ENCODE measurements at places on chromosomes 7 and 10. TPM values are rescaled to one million over a fixed set of nuclear protein-coding genes. Genes with fewer than 3 reads are reported as not detected.

- no peaks in the 10 kb centered on the region for H3K4me1 ChIP-seq
- H3K27me3 ChIP-seq: no peaks in the 10 kb centered on the region
- H3K4me3 ChIP-seq: no peak overlapping the region
- no peaks in the 10 kb centered on the region for H3K36me3 ChIP-seq
- no peak for DNase-seq
Observed at GRCh38 chr7:73448609-73449008, 15.0 kb downstream of the FZD9 start.

DNA sequence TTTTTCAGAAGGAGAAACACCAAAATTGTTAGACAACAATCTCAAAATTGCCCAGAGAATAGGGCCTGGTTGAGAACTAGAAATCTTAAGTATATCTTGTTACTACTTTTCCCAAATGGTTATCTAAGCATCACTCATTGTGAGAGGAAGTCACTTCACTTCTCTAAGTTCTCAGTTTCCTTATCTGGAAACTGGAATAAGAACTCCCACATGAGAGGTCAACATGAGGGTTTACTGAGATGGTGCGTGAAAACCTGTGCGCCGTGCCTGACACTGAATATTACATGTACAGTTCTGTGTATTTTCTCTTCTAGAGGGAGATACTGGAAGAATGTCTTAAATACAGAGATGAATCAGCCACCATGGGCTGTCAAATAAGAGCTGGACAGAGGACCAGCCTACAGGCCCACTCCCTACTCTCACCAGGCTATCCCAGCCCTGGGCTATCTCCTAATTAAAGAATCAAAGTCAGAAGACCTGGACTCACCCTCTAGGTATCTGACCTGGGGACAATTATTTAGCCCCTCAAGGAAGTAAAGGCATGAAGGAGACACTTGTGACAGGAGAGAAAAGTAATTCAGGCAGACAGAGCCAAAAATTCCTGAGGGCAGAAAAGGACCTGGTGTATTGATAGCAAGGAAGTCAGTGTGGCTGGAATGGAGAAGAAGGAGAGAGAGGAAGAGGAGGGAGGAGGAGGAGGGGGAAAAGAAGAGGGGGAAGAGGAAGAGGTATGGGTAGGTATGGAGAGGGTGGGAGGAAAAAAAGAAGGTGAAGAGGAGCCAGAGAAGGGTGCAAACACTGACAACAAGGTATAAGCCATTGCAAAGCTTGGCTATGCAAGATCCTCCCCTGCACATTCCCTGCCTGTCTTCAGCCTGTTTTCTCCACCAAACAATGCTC lies 44.9 kb downstream of the CCDC71L start:
- H3K4me1 ChIP-seq: no peaks in the 10 kb centered on the region
- no peak overlapping the region for H3K27ac ChIP-seq
- no peaks in the 10 kb centered on the region for H3K27me3 ChIP-seq
- no peaks in the 10 kb centered on the region for H3K36me3 ChIP-seq
- no peak overlapping the region for H3K4me3 ChIP-seq

- no peak overlapping the region for H3K4me3 ChIP-seq
- peak overlapping the region; percentile 45 for H3K27ac ChIP-seq
- no peaks in the 10 kb centered on the region for H3K36me3 ChIP-seq
- no peaks in the 10 kb centered on the region for H3K27me3 ChIP-seq
- DNase-seq: peak; percentile 43
Observed at GRCh38 chr10:103685880-103686669, 169.3 kb downstream of the SH3PXD2A start.

DNA sequence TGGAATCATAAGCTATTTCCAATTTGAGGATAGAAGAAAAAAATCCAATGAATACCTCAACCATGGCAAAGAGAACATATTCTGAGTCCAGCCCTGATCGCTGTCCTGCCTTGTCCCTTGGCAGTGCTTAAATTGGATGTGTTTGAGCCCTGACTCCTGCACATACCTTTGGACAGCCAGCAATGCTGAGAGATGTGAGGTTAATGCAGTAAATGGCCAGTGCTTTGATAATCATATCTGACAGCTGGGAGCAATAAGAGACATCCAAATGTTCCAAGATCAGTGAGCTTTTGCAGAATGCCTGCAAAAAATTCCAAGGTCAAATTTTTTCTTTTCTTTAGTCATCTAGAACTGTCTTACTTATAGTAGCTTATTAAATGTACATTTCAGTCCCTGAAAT lies 80.1 kb upstream of the LRRC17 start:
- no peaks in the 10 kb centered on the region for H3K27me3 ChIP-seq
- no peaks in the 10 kb centered on the region for H3K4me1 ChIP-seq
- H3K36me3 ChIP-seq: no peaks in the 10 kb centered on the region
- H3K27ac ChIP-seq: no peak overlapping the region
- DNase-seq: no peak

DNA sequence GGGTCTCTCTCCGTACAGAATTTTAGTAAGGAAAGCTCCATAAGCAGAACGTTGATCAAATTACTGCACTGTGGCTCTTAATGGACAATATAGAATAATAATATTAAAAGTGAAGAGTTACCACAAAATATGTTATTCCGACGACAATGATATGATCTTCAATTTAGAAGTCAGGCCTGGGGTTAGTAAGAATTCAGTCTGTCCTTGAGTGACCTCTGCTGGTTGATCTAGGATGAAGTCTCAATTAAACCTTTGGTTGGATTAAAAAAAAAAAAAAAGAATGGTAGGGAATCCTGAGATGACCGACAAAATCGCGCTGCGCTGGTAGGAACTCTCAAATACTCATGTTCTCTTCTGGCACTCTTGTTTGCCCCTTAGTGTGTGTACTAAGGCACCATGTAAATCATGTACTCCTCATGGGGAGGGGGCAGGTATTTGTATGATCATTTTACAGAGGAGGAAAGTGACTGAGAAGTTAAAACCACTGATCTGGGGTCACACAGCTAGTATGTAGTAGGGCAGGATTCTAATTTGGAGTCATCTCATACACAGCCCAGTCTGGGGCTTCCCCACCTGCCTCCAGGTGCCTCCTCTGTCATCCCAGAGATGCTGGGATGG lies 161.3 kb upstream of the NPVF start:
- H3K27me3 ChIP-seq: no peaks in the 10 kb centered on the region
- H3K4me1 ChIP-seq: peaks cover 11% of the 10 kb centered on the region
- H3K36me3 ChIP-seq: no peaks in the 10 kb centered on the region
- no peak overlapping the region for H3K4me3 ChIP-seq
- DNase-seq: no peak
- H3K27ac ChIP-seq: no peak overlapping the region

GRCh38 chr7:116097365-116098009 lies 66.9 kb upstream of the TFEC start:
- no peak overlapping the region for H3K27ac ChIP-seq
- no peaks in the 10 kb centered on the region for H3K4me1 ChIP-seq
- no peaks in the 10 kb centered on the region for H3K36me3 ChIP-seq
- H3K27me3 ChIP-seq: no peaks in the 10 kb centered on the region
- no peak overlapping the region for H3K4me3 ChIP-seq

GRCh38 chr10:70306886-70307520 lies 23.2 kb upstream of the NPFFR1 start:
- no peak overlapping the region for H3K27ac ChIP-seq
- H3K36me3 ChIP-seq: no peaks in the 10 kb centered on the region
- DNase-seq: no peak
- no peak overlapping the region for H3K4me3 ChIP-seq
- no peaks in the 10 kb centered on the region for H3K27me3 ChIP-seq

- no peaks in the 10 kb centered on the region for H3K36me3 ChIP-seq
- no peak overlapping the region for H3K27ac ChIP-seq
- DNase-seq: no peak
Observed at GRCh38 chr10:35887685-35888084, 245.6 kb upstream of the FZD8 start.

- no peak overlapping the region for H3K4me3 ChIP-seq
- H3K36me3 ChIP-seq: no peaks in the 10 kb centered on the region
- no peak overlapping the region for H3K27ac ChIP-seq
- no peak for DNase-seq
- H3K4me1 ChIP-seq: no peaks in the 10 kb centered on the region
- no peaks in the 10 kb centered on the region for H3K27me3 ChIP-seq
Observed at GRCh38 chr7:139329119-139329518, 12.0 kb upstream of the FMC1 start.

DNA sequence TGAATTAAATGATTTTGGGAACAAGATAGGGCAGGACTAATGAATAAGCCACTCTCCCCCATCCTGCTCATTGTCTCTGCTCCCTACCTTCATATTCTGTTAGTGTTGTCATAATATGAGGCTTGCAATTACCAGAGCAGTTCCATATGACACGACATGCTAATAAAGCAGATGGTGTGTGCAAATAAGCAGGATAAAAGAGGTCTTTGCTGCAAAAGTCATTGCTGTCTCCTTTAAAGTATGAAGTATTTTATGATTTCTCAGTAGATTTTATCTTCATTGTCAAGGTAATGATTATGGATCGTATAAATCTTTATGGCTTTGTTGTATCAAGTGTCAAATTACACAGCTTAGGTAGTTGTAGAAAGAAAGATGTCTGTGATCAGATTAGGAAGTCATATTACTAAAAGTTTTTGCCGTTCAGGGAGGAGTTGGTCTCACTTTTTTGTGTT lies 114.8 kb downstream of the SDK1 start:
- no peaks in the 10 kb centered on the region for H3K4me1 ChIP-seq
- no peak for DNase-seq
- H3K36me3 ChIP-seq: no peaks in the 10 kb centered on the region
- no peak overlapping the region for H3K4me3 ChIP-seq
- no peaks in the 10 kb centered on the region for H3K27me3 ChIP-seq

DNA sequence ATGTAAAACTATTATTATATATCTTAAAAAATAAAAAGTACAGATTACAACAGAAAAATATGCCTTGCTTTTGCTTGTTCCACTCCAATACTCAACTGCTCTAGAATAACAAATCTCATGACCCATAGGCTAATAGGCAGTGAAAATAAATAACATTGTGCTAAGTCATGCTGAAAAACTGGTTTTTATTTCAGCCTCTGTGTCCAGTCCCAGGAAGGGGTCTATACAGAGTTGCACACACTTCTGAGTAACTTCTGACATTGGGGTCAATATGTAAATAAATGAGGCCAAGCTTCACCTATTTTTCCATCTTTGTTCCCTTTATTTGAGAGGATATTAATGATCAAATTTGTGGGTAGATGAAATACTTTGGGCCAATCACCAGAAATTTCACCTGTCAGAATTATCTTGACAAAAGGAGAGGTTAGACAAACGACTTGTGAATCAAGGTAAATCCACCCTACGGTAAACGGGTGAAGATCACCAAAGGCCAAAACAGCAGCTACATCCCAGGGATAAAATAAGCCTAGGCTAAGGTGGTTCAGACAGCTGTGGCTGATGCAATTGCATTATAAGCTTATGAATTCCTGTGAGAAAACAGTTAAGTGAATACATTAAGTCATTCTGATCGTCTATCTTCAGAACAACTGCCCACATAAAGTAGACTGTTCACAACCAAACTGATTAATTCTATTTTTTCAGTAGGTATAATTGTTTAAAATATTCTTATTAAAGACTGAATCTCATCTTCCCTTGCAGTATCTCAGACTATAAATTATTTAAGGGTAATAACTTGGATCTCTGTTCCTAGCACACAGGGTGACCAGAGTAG lies 87.5 kb downstream of the UBE2H start:
- no peak for DNase-seq
- peaks cover 5% of the 10 kb centered on the region for H3K4me1 ChIP-seq
- H3K27me3 ChIP-seq: no peaks in the 10 kb centered on the region
- H3K27ac ChIP-seq: peak overlapping the region; percentile 74

DNA sequence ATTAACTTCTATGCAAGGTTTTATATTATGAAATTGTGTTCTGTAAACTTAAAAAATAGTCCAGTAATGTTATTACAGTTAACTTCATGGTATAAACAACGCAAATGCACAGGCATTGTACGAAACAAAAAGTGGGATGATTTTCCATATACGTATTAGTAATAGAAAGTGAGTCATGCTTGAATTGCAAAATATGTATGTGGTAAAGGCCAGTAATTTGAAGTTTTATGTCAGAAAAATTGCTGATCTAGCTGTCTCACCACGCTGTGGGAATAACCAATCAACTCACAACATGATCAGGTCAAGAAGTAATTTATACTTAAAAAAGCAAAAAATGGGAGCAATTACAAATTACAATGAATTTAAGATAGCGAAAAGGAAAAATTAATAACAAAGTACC lies 37.0 kb upstream of the GLI3 start:
- H3K27me3 ChIP-seq: no peaks in the 10 kb centered on the region
- no peaks in the 10 kb centered on the region for H3K4me1 ChIP-seq
- no peak overlapping the region for H3K4me3 ChIP-seq
- no peak overlapping the region for H3K27ac ChIP-seq
- H3K36me3 ChIP-seq: no peaks in the 10 kb centered on the region

The RET gene
- total RNA-seq: 1.8 TPM

The ZNF680 gene
- total RNA-seq: 34.1 TPM

The OGDHL gene
- total RNA-seq: not detected

The CAV2 gene
- total RNA-seq: 311 TPM

The DDC gene
- 0.33 TPM for total RNA-seq

The SEM1 gene
- 28.5 TPM for total RNA-seq

The COL13A1 gene
- total RNA-seq: 0.80 TPM

The ADAMTS14 gene
- total RNA-seq: under 0.01 TPM

The JAKMIP3 gene
- 0.98 TPM for total RNA-seq

The ZPBP gene
- not detected for total RNA-seq

The LDB3 gene
- total RNA-seq: 1.3 TPM

Measured in breast epithelium (tissue), 4 donors.